Naive thymus-derived CD4-positive, alpha-beta T cell (primary cell): ENCODE measurements at places on chromosomes 4 and X.

DNA sequence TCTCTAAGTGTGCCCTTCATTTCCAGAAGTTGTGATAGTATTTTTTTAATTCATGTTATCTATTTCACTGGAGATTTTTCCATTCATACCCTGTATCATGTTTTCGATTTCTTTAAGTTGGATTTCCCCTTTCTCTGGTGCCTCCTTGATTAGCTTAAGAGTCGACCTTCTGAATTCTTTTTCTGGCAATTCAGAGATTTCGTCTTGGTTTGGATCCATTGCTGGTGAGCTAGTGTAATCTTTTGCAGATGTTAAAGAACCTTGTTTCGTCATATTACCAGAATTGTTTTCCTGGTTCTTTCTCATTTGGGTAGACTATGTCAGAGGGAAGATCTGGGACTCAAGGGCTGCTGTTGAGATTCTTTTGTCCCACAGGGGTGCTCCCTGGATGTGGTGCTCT is 9.1 kb upstream of the SH3BP2 start:
- no peak for DNase-seq

DNA sequence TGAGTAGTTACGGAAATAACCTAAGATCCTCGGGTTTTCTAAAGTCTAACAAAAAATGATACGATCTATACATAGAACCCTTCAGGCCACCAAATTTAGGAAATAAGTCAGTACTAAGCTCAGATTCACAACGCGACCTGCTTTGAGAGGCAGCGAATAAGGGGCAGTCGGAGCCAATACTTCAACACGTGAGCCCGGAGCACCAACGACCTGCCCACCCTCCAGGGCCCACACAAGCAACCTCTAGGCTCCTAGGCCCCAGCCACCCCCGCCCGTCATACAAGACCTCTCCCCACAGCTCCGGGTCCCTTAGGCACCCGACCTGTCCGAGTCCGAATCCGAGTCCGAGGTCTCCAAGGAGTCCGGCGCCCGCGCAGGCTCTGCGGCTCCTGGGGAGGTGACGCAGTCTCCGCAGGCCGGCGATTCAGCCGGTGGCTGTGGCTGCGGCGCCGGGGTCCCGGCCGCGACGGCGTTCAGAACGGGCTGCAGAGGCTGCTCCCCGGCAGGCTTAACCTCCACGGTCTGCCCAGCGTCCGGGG is 580 bp downstream of the NAF1 start:
- peak; percentile 64 for DNase-seq

DNA sequence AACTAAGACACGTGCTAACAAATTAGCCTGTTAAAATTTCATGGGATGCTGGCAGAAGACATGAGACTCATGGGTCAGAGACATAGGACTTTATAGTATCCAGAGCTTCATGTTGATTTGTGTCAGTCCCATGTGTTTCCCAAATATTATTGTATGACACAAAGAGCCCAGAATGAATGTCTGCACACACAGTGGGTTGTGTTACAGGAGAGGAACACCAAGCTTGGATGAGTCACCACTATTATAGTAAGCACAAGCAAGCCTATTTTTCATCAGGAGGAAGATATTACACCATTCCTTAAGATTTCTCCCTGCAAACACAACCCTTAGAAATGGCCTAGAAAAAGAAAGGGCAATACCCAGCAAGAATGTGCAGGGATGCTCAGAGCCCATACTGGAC is 15.4 kb downstream of the BBS12 start:
- DNase-seq: no peak

DNA sequence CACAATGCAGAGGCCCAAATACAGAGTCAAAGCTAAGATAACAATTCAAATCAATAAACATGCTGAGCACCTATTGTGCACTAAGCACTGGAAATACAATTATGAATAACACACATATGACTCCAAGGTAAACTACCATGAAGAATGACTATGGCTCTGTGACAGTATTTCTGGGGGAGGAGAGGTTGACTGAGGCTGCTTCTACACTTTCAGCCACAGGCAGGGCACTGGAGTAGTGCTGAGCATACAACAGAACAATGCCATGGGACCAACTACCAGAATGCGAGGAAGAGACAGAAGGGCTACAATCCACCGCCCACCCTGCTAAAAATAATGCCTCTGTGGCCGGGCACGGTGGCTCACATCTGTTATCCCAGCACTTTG is 13.7 kb downstream of the TEC start:
- DNase-seq: no peak

DNA sequence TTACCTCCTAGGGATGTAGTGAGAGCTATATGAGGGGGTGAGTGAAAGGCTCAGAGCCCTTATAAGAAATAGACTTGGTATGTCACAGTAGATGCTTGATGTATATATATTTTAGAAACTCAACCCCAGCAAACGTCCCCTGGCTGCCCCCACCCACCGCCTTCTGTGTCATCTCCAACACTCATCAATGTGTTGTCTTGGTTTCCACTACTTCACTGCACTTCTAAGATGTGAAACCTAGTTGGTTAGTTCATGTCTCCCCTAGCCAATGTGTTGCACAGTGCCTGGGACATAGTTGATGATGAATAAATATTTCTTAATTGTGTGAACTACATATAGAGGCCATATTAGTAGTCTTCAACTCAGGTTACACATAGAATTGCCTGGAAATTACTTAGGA is 4.4 kb downstream of the FGFBP2 start:
- DNase-seq: no peak

- no peak for DNase-seq
Observed at GRCh38 chr4:105666693-105667092, 41.8 kb downstream of the INTS12 start.

- DNase-seq: no peak
Observed at GRCh38 chr4:120723105-120723504, 199.4 kb downstream of the PRDM5 start.

DNA sequence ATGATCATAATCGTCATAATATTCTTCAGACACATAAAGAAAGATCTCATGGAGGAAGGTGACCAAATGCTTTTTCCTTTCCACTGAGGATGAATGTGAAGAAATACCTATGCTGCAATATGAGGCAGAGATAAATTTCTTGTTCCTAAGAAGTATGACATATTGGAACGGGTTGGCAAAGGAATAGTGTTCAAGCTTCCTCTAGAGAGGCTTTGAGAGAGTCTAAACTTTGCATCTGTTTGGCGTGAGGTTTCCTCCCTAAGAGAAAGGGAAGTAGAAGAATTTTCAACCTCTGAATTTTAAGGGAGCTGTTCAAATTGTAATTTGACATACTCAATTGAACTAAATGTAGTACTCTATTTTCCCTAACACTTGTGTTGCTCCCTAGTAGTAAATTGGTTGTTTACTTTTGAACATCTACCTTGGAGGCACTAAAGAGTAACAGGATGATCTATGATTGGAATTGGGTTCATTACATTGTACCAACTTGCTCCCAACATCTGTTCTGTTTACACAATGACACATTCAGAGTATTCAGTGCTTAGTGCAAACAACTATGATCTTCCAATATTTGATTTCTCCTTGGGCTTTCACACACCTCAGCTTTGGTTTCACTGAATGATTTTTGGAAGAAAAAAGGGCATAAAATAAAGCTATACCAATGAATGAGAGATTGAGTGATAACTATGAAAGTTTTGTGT is 122.0 kb downstream of the CORIN start:
- DNase-seq: no peak

DNA sequence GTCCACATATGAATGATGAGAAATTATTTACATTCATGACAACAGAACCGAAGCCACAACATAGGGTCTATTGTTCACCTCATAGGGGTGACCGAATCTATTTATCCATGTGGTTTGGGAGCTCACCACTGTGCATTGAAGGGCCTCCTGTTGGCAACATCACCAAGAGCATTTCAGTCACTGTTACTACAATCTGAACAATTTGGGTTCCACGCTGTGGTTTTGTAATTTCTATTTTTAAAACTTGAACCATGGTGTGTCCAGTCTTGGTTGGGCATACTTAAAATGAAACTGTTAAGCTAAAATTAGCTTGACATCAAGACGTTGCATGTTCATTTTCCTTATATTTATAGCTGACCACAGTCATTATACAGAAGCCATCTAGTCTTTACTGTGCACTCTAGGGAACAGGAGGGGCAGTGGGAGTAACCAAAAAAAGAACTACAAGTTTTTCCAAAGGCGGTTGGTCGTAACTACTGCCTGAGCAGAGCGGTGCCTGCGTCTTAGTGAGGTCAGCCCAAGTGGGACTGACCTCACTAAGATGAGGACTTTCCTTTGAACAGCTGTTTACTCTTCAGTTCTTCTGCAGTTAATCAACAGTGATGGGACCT is 192.1 kb downstream of the SPRY1 start:
- no peak for DNase-seq

- DNase-seq: no peak
Observed at GRCh38 chr4:74395633-74396032, 30.7 kb downstream of the EREG start.

GRCh38 chr4:108466936-108467902 is 153.2 kb upstream of the RPL34 start:
- DNase-seq: peak; percentile 54

GRCh38 chr4:27008679-27009078 is 148.0 kb downstream of the STIM2 start:
- DNase-seq: no peak

- DNase-seq: peak; percentile 0
Observed at GRCh38 chrX:74422576-74423288, 1.4 kb downstream of the SLC16A2 start.

DNA sequence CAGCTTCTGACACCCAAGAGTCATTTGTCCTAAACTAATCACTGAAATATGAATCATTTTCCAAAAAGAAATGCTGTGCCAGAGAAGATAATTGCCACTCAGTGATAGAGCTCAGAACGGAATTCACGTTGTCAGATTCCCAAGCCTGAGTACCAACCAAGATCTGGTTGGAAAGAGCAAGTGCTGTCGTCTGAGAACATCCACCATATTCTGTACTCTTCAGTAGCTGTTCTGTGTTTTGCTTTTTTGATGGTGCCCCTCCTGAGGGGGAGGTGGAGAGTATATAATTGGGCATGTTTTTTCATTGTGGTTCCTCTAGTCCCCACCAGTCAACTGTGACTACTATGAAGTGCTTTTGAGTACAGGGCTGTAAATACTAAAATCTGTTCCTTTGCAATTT is 13.2 kb downstream of the RUFY3 start:
- DNase-seq: no peak

DNA sequence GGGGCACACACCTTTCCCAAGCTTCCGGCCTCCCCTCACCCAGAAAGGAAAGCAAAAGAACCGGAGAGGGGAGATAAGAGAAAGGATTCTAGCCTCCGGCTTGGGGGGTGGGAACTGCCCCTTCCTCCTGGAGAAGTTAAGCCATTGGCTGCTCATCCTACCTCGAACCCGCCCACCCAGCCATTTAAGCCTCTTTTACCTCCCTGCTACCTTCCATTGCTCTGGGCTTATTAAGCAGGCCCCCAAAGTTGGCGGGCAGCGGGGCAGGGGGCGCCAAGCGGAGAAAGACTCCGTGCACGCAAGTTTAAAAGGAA is 2.3 kb downstream of the MAML3 start:
- no peak for DNase-seq

- no peak for DNase-seq
Observed at GRCh38 chr4:64014647-64015046, 394.6 kb downstream of the TECRL start.

DNA sequence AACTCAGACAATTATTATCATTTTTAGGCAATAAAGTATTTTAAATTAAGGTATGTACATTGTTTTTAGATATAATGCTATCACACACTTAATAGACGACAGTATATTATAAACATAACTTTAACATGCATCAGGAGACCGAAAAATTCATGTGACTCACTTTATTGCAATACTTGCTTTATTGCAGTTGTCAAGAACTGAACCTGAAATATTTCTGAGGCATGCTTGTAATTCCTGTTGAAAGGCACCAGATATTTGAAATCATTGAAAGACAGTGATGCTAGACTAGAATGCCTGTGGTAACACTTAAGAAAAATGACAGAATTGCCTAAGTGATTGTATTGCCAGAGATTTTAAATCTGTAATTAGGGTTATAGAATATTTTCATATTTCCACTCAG is 175.6 kb upstream of the MAGEB2 start:
- no peak for DNase-seq

DNA sequence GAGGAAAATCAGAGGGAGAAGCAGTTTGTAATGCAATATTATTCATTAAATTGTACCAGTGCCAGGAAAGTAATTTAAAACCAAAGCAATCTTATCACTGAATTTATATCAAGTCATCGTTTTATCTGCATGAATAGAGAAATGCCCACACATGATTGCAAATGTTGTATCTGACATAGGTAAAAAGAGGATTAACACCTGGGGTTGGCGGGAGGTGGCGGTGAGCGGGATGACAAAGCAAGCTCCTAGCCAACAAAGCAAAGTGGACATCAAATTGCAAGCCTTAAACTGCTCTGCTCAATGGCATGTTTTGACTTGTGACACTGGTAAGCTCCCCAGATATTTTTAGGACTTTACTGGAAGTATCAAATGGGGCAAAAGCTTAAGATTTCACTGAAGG is 16.4 kb downstream of the HPGD start:
- no peak for DNase-seq

DNA sequence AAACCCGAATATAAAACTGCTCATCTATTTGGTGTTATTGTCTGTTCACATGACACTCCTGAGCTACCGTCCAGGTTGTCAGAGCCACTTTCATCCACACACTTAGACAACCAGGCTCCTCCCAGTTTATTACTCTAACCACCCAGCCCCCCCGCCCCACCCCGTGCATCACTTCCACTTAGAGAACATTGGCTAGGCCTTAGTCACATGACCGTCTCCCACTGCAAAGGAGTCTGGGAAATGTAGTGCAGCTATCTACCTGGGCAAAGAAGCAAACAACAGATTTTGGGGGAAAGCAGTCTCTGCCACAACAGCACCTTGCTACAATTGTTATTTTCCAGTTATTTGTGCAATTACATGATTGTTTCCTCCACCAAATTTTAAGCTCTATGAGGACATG is 57.6 kb upstream of the RBPJ start:
- DNase-seq: no peak

GRCh38 chrX:43552703-43553102 is 103.4 kb upstream of the MAOA start:
- DNase-seq: no peak

- DNase-seq: no peak
Observed at GRCh38 chrX:110698696-110699095, 96.9 kb downstream of the CHRDL1 start.

DNA sequence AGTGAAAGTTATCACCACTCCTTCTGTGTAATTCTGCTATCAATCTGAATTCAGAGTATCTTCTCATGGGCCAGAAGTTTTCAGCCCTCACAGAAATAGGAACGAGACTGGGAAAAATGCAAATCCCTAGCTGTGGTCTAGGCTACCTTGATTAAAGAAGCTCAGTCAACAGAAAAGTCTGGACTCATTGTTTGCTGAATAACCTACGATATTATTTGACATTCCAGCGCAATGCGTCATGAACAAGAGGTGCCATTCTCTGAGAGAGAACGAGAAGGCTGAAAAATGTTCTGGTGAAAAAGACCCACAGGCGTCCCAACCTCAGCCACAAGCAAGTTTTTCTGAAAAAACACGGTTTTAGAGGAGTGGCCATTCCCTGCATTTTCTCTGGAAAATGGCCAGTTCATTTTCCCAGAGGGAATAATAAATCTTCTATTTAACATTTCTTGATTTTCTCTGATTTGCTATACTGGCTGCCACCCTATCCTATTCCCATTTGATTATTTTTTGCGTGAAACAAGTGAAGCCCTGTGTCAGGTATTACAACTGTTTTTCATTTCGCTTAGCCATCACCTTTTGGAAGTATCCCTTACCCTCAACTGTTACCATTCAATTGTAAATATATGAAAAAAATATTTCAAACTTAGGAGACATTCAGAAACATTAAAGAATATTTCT is 1117.6 kb upstream of the PRKX start:
- no peak for DNase-seq
